ENCODE measurements at places on chromosomes 1 and 21. TPM values are rescaled to one million over a fixed set of nuclear protein-coding genes. Genes with fewer than 3 reads are reported as not detected.

- no peak for DNase-seq
Measured at GRCh38 chr1:145878724-145879123, 6.9 kb downstream of the ANKRD35 start.

DNA sequence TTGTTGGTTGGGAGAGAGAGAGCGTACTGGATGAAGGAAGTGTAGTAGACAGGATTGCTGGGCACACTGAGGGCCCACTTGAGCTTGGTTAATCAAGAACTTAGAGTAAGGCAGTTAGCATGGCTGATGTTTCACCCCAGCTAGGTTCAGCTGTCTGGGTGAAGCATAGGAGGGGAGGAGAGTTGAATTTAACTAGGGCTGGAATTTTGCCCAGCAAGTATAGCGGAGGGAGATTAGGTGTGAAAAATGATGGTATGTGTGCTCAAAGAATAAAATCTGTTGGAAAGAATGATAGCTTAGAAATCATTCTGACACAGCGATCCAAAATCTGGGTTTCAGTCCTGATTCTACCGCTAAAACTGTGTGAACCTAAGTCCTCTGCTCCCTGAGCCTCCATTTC is 461.5 kb upstream of the PROX1 start:
- no peak for DNase-seq

- no peak for DNase-seq
Measured at GRCh38 chr21:36747041-36747814, 48.3 kb downstream of the SIM2 start.

The SEC16B gene
- 4.8 TPM for total RNA-seq

The TDRD5 gene
- total RNA-seq: 0.96 TPM

The SLC35F3 gene
- 8.8 TPM for total RNA-seq

All from breast epithelium (tissue), 4 donors.